Esophagus squamous epithelium (tissue), 5 donors: ENCODE measurements at places on chromosomes 5 and 9. TPM values are rescaled to one million over a fixed set of nuclear protein-coding genes. Genes with fewer than 3 reads are reported as not detected.

The ARL15 gene
- 8.5 TPM for total RNA-seq

- DNase-seq: no peak
These were observed 167.7 kb upstream of the DMAC1 start for GRCh38 chr9:7967093-7967827.

GRCh38 chr5:97135868-97136267, 6.5 kb downstream of the LIX1 start:
- no peak for DNase-seq

- DNase-seq: no peak
These were observed 36.4 kb downstream of the FSD1L start for GRCh38 chr9:105484226-105484625.

- DNase-seq: no peak
These were observed 22.7 kb upstream of the ENHO start for GRCh38 chr9:34545497-34545896.

DNA sequence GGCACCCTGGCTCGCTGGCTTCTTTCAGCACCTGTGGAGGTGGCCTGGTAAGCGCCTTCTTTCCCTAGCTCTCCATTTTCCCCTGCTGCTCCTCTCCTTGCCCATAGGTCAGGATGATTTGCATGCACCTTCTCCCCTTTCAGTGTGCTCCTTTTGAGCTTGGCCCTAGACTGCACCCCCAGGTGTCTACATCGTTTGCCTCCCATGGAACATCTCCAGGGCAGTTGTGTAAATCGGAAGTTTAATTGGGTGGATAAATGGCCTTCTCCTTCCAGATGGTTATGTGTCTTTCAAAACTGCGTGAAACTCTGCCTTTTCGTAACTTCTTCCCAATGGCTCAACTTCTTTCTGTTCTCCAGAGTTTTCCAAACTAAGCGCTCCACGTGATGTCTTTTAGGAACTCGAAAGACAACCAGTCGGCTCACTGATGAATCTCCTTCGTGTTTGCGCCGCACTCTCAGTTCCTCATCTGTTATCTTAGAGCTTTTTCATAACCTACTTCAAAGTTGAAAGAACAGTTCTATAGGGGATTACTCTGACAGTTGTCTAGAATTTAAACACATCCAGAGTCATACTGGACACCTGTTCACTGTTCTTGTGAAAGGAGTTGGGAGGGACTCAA, 1.7 kb downstream of the ADAMTS19 start:
- no peak for DNase-seq

DNA sequence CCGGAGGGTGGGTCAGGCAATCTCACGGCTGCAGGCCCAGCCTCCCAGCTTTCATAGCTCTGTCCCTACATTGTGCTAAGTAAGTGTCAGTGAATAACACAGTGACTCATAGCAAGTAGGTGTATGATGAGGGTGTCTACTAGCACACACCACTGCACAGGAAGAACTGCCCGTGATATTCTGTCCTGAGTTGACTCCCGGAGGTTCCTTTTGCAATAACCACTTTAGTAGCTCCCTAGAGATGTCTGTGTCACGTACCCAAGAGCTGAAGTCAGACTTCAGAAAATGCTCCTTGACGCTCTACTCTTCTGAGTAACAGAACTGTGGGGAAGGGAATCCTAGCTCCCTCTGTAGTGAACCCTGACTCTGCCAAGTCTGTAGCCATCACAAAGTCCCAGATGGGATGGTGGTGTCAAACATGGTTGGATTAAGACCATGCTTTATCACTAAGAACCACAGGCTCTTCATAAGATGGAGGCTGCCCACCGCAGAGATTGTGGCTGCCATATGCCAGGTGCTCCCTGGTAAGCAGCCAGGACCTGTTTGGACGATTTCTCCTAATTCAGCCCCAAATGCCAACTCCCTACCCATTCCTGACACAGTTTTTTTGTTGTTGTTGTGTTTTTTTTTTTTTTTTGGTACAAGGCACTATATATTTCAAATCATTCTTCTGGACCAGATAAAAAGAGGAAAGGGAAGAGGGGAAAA, 352.6 kb upstream of the PANK3 start:
- no peak for DNase-seq

The PLAC8L1 gene
- total RNA-seq: not detected

- DNase-seq: no peak
These were observed 201.0 kb downstream of the MAPKAP1 start for GRCh38 chr9:125505988-125506438.

The TMOD1 gene
- 1.2 TPM for total RNA-seq

- DNase-seq: no peak
These were observed 216.8 kb upstream of the RGMB start for GRCh38 chr5:98556712-98557111.

DNA sequence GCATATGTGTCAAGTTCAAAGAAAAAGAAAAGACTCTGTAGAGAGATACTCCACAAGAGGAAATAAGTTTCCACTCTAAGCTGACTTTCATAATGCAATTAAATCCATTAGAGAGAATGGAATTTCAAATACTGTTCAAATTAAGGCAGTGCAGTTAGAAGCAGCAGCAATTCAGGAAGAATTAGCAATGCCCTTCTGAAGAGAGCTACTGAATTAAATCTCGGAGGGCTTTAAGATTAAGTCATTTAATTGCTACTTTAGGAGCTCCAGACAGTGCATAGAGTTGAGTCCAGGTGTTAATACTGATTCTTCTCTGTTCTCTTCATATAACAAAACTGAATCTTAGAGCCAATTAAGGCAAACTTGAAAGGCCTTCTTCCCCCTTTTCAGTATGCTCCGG, 8.5 kb downstream of the CDH12 start:
- no peak for DNase-seq

The DMRT3 gene
- total RNA-seq: not detected

DNA sequence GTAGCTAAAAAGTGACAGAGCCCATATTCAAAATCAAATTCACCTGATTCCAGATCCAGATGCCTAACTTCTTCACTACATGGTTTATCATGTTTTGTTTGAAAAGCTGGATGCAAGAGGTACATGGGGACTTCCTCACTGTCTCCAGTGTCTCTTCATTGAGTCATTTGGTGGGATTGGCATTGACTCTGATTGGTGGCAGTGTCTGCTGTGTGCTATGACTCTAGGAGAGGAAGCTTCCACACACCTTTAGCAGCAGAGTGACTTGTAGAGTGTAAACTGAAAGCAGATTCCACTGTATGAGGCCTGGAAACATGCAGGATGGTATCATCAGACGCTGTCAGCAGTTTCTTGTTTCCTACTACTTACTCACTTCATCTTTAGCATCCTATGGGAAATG, 250.9 kb upstream of the SEMA6A start:
- no peak for DNase-seq

- no peak for DNase-seq
These were observed 71.2 kb downstream of the OR2K2 start for GRCh38 chr9:111258875-111259271.

- no peak for DNase-seq
These were observed 59.9 kb downstream of the PBX3 start for GRCh38 chr9:125807079-125807478.
